ENCODE measurements at places on chromosomes 5 and 9.
A peak's percentile ranks its signal among the peaks of the same experiment; 100 is the strongest.

DNA sequence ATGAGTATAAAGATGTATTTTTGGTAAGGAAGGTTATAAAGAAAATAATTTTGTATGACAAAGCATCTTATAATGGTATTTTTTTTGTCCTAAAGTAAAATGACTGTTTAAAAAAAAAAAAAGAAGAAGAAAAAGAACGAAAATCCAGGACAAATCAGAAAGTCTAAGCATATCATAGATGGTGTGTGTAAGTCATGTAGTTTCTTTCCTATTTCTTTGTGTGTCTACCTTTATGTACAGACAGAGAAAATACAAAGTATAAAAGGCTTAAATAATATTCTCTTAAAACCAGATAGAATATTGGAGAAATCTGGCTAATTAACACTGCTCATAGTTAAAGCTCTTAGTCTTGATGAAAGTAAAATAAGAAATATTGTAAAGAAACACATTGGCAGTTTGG is 7.7 kb downstream of the RIGI start:
- no peak for DNase-seq

DNA sequence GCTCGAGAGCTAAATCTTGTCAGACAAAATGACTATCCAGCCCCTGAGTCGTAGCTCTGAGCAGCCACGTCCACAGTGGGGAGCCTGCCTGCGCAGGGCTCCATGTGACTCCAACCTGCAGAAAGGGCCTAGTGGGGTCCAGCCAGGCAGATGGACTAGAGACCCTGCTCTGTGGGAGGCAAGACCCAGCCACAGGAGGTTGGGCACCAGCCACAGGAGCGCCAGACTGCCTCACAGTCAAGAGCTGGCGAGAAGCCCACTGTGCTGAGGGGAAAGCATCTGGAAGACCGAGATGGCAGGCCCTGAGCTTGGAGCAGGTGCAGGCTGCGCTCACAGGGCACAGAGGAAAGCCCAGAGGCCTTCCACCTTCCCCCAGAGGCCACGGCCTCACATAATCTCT is 61.4 kb downstream of the C5orf15 start:
- peak; percentile 84 for DNase-seq

GRCh38 chr5:36875051-36875789 is 1.3 kb upstream of the NIPBL start:
- DNase-seq, result no peak

DNA sequence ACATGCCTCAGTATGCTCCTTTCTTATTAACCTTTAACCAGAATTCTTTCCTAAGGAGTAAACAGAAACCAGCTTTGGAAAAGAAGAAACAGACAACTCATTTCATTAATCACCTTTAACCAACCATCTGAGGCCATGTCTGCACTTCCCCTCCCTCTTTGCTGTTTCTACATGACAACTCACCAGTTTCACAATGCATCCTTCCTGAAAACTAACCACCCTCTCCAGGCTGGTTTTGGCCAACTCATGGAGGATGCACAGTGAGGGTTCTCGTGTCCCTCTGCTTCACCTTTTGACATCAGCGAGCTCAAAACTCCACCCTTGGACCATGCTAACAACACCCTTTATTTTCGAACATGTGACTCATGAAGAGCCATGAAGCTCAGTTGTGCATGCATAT is 244.1 kb downstream of the ELAVL2 start:
- DNase-seq, result no peak

DNA sequence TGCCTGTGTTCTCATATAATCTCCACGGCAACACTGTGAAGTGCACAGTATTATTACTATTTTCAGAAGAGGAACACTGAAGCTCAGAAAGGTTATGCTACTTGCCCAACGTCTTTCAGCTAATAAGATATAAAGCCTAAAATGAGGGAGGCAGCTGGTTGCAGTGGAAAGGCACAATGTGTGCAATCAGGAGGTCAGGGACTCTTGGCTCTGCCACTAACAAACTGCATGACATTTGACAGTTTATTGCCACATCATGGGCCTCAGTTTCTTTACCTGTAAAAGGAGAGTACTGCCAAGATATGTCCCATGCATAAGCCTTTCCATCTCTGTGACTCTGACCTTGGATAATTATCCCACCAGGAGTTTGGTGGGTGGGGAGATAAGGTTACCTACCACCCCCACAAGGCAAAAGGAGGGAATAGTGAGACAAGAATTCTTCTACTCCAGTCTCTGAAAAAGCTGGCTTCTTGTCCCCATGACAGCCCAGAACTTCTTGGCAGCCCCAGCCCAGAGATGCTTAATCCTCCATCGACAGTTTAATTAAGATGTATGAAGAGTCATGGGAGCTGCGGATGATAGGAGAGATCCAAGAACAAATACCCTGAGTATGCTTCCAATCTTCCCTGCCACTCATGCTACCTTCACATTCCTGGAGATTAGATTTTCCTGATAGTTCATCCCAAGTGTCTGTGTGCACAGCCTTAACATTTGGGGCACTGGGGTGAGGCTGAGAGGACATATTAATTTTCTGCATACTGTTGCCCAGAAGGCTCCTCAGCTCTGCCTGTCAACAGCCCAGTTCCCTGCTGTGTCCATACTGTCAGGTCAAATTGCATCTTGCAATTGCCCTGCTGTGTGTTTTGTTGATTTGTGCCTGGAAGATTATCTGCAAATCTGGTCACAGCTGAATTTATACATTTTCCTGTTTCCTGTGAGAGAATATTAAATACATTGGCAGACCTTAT is 271.2 kb downstream of the FAM114A2 start:
- DNase-seq, result no peak

GRCh38 chr9:37620396-37620795 is 28.0 kb upstream of the TOMM5 start:
- DNase-seq, result no peak

GRCh38 chr9:71904076-71904475 is 6.9 kb downstream of the ABHD17B start:
- no peak for DNase-seq

- DNase-seq, result no peak
Measured at GRCh38 chr5:40674661-40675235, 5.0 kb upstream of the PTGER4 start.

GRCh38 chr5:58708456-58708855 is 125.6 kb downstream of the RAB3C start:
- no peak for DNase-seq

GRCh38 chr5:112957036-112957808 is 19.4 kb upstream of the DCP2 start:
- DNase-seq, result no peak

DNA sequence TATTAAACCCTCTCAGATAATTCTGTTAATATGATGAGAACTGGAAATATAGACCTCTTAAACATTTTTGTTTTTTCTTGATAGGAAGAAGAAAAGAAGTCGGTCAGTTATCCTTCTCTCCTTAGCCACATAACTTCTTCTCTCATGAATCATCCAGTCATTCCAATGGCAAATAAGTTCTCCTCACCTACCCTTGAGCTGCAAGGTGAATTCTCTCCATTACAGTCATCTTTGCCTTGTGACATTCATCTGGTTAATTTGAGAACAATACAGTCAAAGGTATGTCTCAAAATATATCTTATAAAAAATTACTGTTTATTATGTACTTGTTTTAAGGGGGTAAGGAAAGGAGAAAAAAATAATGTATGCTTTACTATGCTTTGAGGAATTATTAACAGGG is 165.3 kb downstream of the MAN2A1 start:
- DNase-seq, result no peak

DNA sequence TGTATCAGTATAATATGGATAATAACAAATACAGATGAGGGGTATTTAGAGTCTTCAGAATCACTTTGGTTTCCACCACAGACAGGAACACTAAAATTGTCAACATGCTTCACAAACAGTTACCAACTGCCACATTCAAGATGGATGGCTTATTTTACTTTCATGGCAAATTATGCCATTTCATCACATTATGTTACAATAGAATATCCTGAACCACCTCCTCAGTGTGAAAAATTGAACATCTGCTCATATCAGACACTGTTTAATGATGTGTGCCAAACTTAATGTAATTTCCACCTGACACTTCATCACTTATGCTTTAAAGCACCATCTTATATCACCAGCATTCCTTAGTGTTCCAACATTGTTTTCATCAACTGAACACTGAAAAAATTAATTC is 357.4 kb downstream of the KCNN2 start:
- DNase-seq, result no peak

GRCh38 chr9:96559339-96559943 is 60.2 kb downstream of the CDC14B start:
- no peak for DNase-seq

- DNase-seq, result no peak
Measured at GRCh38 chr5:176166427-176166826, 71.8 kb upstream of the SIMC1 start.

DNA sequence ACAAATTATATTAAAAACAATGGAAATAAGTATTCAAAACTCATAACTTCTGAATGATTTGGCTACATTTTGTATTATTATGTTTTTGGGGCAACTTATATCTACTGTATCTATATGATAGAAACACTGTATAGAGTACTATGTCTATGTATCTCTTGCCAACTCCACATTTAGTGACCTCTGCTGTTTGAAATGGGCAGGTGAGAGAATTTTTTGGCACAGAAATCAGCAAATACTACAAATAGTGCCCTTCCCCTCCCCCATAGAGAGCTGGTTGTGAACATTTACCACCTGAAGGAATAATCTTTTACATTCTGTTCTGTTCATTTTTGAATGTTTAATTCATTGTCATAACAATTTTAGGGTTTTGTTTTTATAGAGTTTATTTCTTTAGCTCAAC is 545.3 kb downstream of the PDE4D start:
- no peak for DNase-seq

DNA sequence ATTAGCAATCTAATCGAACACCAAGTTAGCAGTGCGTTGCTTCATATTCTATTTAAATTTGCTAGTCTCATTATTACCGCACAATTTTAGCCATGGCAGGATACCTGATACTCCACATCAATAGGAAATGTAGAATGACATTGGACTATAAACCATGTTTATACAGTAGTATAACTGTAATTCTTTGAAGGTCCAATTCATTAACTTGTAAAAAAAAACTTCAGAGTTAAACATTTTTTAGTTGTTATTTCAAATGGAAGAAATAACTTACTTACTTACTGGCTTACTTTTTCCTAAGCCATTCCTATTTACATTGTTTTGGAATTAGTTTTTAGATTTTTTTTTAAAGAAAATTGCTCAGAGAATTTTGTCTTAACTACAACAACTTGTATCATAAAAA is 35.4 kb upstream of the ACOT12 start:
- no peak for DNase-seq

GRCh38 chr9:128558431-128559310 is 6.3 kb downstream of the SPTAN1 start:
- DNase-seq, result peak; percentile 90

DNA sequence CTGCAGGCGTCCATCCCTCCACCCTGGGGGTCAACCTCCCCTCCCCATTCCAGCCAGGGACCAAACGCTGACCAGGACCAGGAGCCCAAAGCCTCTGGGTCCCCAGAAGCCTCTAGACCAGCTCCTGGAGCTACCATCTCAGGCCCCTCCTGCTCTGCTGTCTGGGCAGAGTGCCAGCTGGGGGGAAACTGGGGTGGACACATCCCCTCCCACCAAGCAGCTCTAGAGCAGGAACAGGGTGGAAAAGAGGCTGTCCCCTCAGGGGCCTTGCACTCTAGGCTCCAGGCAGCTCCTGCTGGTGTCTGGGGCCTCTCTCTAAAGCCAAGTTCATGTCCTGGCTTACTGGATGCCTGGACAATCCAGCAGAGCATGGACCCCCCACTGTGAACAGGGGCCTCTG is 4.4 kb downstream of the SSNA1 start:
- DNase-seq, result no peak

GRCh38 chr5:5195128-5195918 is 55.2 kb downstream of the ADAMTS16 start:
- DNase-seq, result no peak

- DNase-seq, result no peak
Measured at GRCh38 chr9:109064963-109065702, 51.8 kb upstream of the CTNNAL1 start.

GRCh38 chr5:97143704-97144103 is 1.3 kb upstream of the LIX1 start:
- DNase-seq, result no peak

DNA sequence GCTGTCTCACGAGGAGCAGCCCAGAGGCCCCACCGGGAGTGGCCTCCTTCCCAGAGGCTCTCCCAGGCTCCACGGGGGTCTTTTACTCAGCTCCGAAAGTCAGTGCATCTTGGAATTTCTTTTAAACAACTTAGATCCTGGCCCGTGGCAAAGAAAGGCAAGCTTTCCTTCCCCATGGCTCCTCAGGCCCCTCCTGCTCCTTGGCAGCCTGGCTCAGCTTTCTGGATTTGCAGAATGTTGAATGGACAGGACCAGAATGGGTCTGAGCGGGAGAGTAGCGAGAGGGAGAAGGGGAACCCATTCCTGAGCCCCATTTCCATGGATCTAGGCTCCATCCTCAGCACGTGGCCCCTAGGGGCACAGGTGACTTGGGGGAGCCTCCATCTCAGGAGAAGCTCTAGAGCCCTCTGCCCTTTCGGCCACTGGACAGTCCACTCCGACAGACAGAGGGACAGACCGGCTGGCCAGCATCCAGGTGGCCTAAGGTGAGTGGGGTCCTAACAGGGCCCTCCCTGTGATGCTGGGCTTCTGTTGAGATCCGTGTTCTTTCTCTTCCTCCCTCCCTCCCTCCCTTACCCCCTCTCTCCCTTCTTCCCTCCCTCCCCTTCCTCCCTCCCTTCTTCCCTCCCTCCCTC is 173.9 kb upstream of the PPP1R26 start:
- no peak for DNase-seq
